ENCODE measurements at places on chromosomes 3 and 15. TPM values are rescaled to one million over a fixed set of nuclear protein-coding genes. Genes with fewer than 3 reads are reported as not detected.

SLC9C1 gene
- not detected for total RNA-seq

MDFIC2 gene
- not detected for total RNA-seq

- peaks cover 74% of the 10 kb centered on the region for H3K27me3 ChIP-seq
- H3K4me1 ChIP-seq: peaks cover 39% of the 10 kb centered on the region
These were observed 5.0 kb downstream of the GATA2 start for GRCh38 chr3:128487813-128488635.

- no peak overlapping the region for H3K4me3 ChIP-seq
- no peaks in the 10 kb centered on the region for H3K4me1 ChIP-seq
- H3K27ac ChIP-seq: no peak overlapping the region
- H3K36me3 ChIP-seq: no peaks in the 10 kb centered on the region
- DNase-seq: no peak
These were observed 287.3 kb downstream of the UBE2E2 start for GRCh38 chr3:23490459-23490858.

- no peak overlapping the region for H3K27ac ChIP-seq
- no peaks in the 10 kb centered on the region for H3K27me3 ChIP-seq
- no peaks in the 10 kb centered on the region for H3K36me3 ChIP-seq
These were observed 269.8 kb downstream of the DIPK2A start for GRCh38 chr3:144241404-144241803.
